ENCODE measurements at places on chromosomes 2 and 18. TPM values are rescaled to one million over a fixed set of nuclear protein-coding genes. Genes with fewer than 3 reads are reported as not detected.

DNA sequence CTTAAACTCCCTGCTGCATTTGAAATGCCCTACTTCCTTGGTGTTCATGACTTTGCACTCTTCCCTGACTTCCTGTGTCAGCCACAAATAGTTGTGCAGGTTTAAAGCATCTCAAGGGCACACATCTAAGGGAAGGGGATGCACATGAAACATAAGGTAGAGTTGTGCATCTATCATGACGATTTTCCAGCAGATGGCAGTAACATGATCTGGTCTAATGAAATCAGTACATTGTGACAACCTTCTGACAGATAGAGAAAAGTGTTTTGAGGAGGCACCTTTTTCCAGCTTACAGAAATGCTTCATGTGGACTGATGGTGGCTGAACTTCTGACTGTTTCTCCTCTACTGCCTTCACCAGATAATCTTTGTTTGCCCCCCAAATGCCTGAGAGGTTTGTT lies 238.9 kb downstream of the XIRP2 start:
- H3K27ac ChIP-seq = no peak overlapping the region
- no peak for DNase-seq
- no peaks in the 10 kb centered on the region for H3K27me3 ChIP-seq
- no peaks in the 10 kb centered on the region for H3K4me1 ChIP-seq
- H3K4me3 ChIP-seq = no peak overlapping the region
- no peaks in the 10 kb centered on the region for H3K36me3 ChIP-seq

DNA sequence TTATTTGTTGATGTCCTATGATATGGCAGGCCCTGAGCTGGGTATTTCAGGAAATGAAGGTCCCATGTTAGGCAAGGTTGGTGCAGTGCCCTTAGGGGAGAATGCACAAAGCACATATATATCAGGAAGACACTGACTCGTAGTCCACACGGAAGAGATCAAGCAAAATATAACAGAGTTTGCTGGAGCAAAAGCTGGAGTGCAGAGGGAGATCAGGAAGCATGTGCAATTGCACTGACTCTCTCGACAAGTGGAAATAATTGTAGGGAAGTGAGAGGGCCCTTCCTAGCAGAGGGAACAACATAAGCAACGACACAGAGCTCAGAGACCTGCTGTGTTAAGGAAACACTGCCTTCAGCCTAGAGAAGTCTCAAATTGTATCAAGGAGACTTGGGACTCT lies 4.2 kb downstream of the ZNF385B start:
- H3K27ac ChIP-seq = no peak overlapping the region
- H3K36me3 ChIP-seq = no peaks in the 10 kb centered on the region
- no peak for DNase-seq
- H3K27me3 ChIP-seq = peaks cover 10% of the 10 kb centered on the region

GRCh38 chr2:229521576-229521975 lies 192.8 kb downstream of the DNER start:
- no peaks in the 10 kb centered on the region for H3K36me3 ChIP-seq
- DNase-seq = no peak
- H3K4me1 ChIP-seq = no peaks in the 10 kb centered on the region
- H3K27me3 ChIP-seq = no peaks in the 10 kb centered on the region

DNA sequence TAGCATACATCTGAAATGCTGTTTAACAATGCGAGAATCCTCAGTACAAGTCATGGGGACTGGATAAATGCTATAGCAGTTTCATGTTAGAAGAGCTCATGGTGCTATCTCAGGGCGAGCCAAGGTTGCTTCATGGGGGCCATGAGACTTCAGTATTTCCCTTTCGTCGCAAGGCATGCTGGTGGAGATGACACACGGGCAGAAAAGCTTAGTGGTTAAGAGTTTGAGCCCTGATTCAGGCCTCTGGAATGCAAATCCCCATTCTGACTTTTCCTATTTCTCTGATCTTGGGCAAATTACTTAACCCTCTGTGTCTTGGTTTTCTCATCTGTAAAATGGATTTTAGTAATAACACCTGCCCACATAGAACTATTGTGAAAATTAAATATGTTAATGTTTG lies 57.4 kb upstream of the EPHA4 start:
- no peak overlapping the region for H3K4me3 ChIP-seq
- no peak for DNase-seq
- no peaks in the 10 kb centered on the region for H3K4me1 ChIP-seq
- no peaks in the 10 kb centered on the region for H3K27me3 ChIP-seq
- no peaks in the 10 kb centered on the region for H3K36me3 ChIP-seq

- H3K27me3 ChIP-seq = no peaks in the 10 kb centered on the region
- no peak overlapping the region for H3K4me3 ChIP-seq
- no peaks in the 10 kb centered on the region for H3K36me3 ChIP-seq
- DNase-seq = no peak
Measured at GRCh38 chr2:220473611-220474010, 846.2 kb downstream of the SLC4A3 start.

DNA sequence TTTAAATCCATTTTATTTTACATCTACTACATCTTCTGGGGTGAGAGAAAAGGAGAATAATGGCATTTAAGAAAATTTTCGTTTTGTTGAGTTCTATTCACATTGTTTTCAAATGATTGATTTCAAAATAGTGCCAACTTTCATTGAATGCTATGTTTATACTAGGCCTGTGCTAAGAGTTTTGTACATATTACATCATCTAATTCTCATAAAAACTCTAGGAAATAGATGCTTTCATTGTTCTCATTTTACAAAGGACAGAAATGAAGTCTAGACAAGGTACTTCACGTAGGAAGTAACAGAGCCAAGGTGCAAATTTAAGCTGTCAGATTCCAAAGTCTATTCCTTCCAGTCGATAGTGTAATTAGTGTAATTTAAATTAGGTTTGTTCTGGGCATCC lies 402.8 kb upstream of the UBE2E3 start:
- no peaks in the 10 kb centered on the region for H3K27me3 ChIP-seq
- H3K27ac ChIP-seq = no peak overlapping the region
- DNase-seq = no peak
- no peaks in the 10 kb centered on the region for H3K4me1 ChIP-seq

DNA sequence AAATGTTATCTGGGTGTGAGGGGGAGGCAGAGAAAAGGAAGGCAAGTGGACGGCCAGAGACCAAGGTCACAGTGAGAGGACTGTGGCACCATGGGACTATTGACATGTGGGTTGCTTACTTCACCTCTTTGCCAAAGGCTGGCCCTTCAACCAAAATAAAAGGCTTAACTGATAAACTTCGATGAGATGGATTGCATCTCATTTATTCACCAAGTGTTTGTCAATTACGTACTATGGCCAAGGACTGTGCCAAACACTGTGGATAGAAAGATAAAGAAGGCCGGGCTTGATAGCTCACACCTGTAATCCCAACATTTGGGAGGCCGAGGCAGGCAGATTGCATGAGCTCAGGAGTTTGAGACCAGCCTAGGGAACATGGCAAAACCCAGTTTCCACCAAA lies 98.7 kb upstream of the CCBE1 start:
- H3K4me3 ChIP-seq = no peak overlapping the region
- H3K27ac ChIP-seq = no peak overlapping the region
- H3K27me3 ChIP-seq = no peaks in the 10 kb centered on the region
- no peaks in the 10 kb centered on the region for H3K4me1 ChIP-seq
- no peaks in the 10 kb centered on the region for H3K36me3 ChIP-seq
- no peak for DNase-seq

- H3K4me1 ChIP-seq = no peaks in the 10 kb centered on the region
- H3K4me3 ChIP-seq = no peak overlapping the region
- no peak for DNase-seq
- no peak overlapping the region for H3K27ac ChIP-seq
Measured at GRCh38 chr2:238465487-238466242, 38.9 kb downstream of the ASB1 start.

DNA sequence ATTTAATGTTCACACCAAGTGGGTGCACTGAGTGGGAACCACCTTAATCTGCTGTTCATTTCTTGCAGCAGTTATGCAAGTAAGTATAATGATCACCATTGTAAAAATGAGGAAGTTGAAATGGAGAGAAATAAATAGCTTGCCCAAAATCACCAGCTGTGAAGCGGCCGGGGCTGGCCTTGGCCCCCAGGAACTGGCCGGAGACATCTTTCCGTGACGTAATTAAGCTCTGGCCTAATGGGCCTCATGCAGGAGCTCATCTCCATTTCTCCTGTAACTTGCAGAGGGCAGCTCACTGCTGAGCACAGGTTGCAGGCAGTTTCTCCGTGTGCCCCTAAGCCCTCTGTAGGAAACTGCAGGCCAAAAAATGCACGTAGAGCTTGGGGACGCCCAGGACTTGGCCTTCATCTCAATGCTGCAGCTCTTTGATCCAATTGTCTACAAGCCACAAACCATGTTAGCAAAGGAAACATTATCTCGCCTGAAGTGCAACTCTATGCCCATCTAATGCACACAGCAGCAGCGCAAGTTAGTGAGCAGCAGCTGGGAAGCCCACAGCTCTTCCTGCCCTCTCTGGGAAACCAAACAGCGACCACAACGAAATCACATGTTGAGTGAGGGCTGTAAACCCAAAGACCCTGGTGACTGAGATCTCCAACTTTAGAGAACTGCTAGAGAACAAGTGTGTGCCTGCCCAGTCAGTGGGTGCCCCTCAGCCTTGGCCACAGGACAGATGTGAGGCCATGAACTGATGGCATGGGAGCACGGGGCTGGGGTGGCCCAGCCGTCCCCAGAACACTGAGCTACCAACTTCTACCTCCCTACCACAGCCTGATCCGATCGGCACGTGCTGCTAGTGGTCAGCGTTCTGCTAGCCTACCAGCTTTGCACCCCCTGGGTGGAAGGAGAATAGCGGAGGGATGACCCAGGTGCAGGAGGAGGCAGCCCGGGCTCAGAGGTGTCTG lies 28.8 kb downstream of the APCDD1 start:
- peaks cover 11% of the 10 kb centered on the region for H3K36me3 ChIP-seq
- no peak for DNase-seq
- H3K4me1 ChIP-seq = peaks cover 10% of the 10 kb centered on the region

FOXI3 gene
- total RNA-seq = not detected

CXCR4 gene
- 45.2 TPM for total RNA-seq

OR6B2 gene
- not detected for total RNA-seq

LBX2 gene
- total RNA-seq = 1.8 TPM

RAB6D gene
- not detected for total RNA-seq

C1QL2 gene
- not detected for total RNA-seq

IL36G gene
- total RNA-seq = not detected

Measured in upper lobe of right lung (tissue), 1 donor.